Endothelial cell of umbilical vein (primary cell): ENCODE measurements at places on chromosomes 6 and 20. TPM values are rescaled to one million over a fixed set of nuclear protein-coding genes. Genes with fewer than 3 reads are reported as not detected.

- peak; percentile 85 for DNase-seq
Measured at GRCh38 chr20:51541189-51542032, 1.1 kb downstream of the NFATC2 start.

GRCh38 chr6:161802231-161802630, 528.4 kb upstream of the AGPAT4 start:
- no peak for DNase-seq

- no peak for DNase-seq
Measured at GRCh38 chr20:34388000-34388399, 24.9 kb downstream of the ITCH start.

GRCh38 chr20:1001911-1002681, at the start of gene RSPO4:
Gene RSPO4, minus strand, starts transcription at chr20:1002311. Its CDS starts 147 bp downstream, at chr20:1002164.
- DNase-seq = no peak

DNA sequence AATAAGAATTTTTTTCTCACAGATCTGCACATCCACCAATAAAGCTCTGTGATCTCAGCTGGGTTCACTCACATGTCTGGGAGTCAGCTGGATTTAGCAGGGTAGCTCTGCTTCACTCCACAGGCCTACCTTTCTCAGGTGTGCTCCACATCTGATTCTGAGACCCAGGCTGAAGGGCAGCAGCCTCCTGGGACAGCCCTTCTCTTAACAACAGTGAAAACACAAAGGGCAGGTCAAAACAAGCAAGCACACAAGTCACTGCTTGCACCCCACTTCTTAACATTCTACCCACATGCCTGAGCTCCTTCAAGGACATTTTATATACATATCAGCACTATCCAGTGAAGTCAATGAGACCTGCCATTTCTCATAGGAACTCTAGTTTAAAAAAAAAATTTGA, 96.0 kb upstream of the MAP3K4 start:
- DNase-seq = no peak

OR2J3 gene
- polyA plus RNA-seq = not detected in 2 replicates

EBF4 gene
- polyA plus RNA-seq = 2.5 and 2.7 TPM in 2 replicates

NR2E1 gene
- polyA plus RNA-seq = not detected in 2 replicates

GLP1R gene
- polyA plus RNA-seq = not detected in 2 replicates

PBOV1 gene
- not detected in 2 replicates for polyA plus RNA-seq

BHLHE23 gene
- polyA plus RNA-seq = not detected in 2 replicates
